Hypothalamus (tissue), 51 donors: ENCODE measurements at places on chromosomes 3 and 15.

DNA sequence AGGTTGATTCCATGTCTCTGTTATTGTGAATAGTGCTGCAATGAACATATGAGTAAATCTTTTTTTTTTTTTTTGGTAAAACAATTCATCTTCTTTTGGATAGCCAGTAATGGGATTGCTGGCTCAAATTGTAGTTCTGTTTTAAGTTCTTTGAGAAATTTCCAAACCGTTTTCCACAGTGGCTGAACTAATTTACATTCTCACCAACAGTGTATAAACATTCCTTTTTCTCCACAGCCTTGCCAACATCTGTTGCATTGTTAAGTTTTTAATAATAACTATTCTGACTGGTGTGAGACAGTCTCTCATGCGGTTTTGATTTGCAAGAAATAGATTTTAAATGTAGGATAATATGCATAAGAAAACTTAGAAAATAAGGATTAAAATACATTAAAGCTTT, 279.0 kb upstream of the EPHA3 start:
- no peak for DNase-seq

DNA sequence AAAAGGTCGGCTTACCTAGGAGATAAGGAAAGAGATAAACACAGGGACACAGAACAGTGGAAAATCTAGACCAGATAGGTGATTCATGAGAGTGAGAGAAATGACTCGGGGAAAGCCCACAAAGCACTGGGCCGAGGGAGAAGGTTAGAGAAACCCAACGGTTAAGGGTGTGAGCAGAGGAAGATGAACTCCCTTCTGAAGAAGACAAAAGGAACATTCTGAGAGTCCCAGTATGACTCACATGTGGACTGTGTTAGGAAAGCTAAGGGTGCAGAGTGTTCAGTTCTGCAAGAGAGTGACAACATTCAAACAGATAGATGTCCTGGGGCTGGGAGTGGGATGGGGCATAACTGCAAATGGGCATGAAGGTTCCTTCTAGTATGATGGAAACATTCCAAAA, 83.0 kb downstream of the CNTN3 start:
- DNase-seq, result no peak

- DNase-seq, result no peak
Observed at GRCh38 chr15:31102039-31102321, 455 bp upstream of the TRPM1 start.

DNA sequence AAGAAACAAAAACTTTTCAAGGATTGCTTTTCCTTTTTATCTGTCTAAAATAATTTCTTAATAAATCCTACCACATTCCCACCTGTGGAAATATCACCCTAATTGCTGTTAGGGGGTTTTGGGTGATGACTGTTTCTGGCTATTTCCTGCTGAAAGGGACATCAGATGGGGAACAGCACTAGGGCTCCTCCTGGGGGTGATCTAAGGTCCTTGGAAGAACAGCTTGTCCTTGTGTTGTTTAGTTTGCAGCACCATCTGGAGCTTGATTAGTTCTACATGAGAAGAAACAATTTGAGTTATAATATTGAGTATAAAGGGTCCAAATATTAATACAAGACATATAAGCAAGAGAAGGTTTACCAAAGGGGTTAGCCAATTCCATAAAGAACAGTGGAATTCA, 18.7 kb downstream of the OR5H15 start:
- DNase-seq, result no peak

- DNase-seq, result no peak
Observed at GRCh38 chr3:166900866-166901577, 479.1 kb downstream of the ZBBX start.

GRCh38 chr3:30760040-30760695, 134.3 kb downstream of the GADL1 start:
- no peak for DNase-seq

DNA sequence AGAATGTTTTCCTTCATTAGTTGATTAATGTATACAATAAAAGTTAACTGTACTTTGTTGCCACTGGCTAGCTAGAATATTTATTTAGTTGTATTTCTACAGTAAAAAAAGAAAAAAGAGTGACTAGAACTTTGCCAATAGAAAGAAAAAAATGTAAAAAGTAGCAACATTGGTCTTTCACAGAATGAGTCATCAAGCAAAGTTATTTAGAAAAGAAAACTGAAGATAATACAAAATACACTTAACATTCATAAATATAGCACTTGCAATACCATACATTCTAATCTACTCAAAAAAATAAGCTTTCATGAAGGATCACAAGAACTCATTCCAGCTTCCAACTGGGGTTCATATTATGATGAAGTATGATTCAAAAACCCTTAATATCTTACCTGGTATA, 83.4 kb downstream of the AQR start:
- DNase-seq, result no peak

DNA sequence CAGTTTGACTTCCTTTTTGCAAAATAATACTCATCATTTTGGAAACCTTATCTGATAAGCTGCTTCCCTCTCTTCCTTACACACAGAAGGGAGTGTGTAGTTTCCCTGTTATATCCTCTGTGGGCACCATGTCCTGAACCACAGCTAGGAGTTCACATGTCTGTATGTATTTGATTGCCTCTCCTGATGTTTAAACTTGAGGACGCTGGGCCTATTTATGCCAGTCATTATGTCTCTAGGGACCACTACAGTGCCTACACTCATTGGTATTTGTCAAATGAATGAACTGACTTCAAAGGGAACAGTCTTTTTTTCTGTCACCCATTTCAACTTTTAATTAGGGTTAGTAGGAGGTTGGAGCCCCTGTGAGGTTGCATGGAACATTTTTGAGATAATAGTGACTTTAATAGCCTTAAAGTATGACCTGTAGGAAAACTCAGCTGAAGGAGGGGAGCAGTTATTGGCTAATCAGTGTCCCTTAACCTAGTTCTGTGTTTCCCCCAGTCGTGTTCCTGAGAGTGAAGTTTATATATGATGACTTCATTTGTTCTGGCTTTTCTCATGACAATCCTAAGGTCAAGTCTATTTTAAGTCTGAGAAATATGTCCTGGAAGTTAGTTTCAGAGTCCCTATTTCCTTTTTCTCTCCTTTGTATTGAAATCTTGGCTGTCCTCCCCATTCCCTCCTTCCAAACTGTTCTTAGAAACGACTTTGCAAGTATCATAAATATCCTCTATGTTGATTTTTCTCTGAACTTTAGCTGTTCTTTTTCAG, 28.9 kb downstream of the PDE8A start:
- no peak for DNase-seq

DNA sequence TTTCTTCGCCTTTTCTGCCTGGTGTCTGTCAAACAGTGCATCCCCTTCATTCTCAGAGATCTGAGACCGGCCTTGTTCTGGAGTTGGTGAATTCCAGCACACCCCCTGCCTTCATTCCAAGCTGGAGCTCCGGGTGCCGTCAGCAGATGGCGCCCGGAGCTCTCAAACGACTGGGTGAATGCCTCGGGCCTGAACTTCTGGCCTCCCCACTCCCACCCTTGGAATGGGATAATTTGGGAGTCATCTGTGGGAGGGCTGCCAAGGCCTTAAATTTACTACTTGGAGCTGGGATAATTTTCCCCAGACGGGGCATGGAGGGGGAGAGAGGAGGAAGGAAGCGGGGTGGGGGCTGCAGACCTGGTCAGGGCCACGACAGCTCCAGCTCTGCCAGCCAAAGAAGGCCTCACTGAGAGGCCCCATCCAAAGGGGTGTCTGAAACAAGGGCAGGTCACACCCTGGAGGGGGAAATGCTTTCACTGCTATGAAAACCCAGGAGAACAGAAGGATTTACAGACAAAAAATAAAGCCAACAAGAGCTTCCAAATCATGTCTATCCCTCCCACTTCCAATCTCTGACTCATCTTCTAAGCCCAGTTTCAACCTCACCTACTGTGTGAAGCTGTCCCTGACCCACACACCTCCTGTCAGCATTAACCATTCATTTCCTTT, 187.9 kb downstream of the OPA1 start:
- no peak for DNase-seq

DNA sequence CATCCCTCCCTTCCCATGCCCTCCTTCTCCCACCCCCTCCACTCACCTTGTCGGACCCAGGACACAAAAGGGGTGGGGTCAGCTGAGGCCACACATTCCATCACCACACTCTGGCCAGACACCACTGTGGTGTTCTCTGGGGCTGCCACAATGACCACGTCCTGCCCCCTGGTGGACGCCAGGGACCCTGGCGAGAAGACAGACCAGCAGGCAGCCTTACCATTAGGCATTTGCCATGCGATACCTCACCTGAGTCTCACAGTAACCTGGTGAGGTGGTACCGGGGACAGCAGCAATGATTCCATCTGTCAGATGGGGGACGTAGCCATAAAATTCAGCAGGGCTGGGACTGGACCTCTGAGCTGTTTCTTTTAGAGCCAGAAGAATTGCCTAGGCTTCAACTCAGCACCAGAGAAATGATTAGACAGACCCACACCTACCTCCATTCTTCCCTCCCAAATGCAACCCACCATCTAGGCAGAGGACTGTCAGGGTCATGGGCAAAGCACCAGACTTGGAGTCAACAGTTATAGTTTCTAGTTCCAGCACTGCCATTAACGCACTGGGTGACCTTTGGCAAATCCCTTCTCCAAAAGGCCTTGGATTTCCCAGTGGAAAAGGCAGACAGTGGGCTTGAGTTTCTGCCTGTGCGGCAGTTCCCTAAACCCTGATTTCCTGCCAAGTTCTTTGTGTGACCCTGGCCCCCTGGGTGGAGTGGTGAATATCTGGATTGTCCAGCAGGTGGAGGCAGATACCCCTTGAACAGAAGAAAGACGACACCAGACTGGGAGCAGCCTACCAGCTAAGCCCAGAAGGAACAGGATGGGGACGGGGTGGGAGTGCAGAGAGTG, 21.8 kb downstream of the IGDCC4 start:
- DNase-seq, result peak; percentile 26

- DNase-seq, result no peak
Observed at GRCh38 chr3:133763797-133764683, 17.8 kb downstream of the TF start.

GRCh38 chr3:38601956-38602550, 47.4 kb downstream of the SCN5A start:
- no peak for DNase-seq

GRCh38 chr15:57090496-57090859, 172.0 kb downstream of the TCF12 start:
- no peak for DNase-seq

- DNase-seq, result peak; percentile 31
Observed at GRCh38 chr15:64809649-64810496, 15.6 kb downstream of the PIF1 start.

DNA sequence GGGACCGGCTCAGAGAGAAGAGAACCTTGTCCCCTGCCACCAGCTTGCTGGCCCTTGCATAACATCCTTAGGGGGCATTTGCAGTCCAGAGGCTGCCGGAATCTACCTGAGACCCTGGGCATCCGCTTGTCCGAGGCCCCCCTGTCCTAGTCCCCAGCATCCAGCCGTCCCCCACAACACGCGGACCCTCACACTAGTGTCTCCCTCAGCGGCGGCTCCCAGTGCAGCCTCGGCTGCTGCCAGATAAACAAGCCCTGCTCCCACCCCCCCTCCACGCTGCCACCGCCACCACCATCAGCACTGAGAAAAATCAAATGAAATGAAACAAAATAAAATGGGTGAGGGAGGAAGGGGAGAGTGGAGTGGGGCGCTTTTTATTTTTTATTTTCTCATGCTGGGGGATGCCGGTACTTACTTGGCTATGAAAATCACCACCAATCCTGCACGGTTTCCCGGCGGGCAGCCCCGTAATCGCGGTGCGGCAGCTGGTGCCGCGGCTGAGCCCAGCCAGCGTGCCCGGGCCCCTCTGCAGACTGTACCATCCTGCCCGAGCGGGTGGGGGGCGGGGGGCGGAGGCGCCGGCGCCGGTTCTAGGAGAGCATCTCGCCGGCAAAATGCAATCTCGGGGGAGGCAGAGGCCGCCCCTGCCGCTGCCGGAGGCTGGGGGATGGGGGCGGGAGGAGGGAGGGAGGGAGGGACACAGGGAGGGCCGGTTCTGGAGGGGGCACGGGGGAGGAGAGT, at the start of gene ATP2B2:
TSS of gene ATP2B2 (minus strand) at position 537 of the 741 bp plus-strand sequence. CDS start 56,043 bp downstream, outside the sequence.
- peak; percentile 41 for DNase-seq

- DNase-seq, result no peak
Observed at GRCh38 chr15:74417225-74417624, 16.5 kb downstream of the SEMA7A start.

GRCh38 chr15:62920682-62921502, 121.7 kb upstream of the TPM1 start:
- DNase-seq, result no peak

DNA sequence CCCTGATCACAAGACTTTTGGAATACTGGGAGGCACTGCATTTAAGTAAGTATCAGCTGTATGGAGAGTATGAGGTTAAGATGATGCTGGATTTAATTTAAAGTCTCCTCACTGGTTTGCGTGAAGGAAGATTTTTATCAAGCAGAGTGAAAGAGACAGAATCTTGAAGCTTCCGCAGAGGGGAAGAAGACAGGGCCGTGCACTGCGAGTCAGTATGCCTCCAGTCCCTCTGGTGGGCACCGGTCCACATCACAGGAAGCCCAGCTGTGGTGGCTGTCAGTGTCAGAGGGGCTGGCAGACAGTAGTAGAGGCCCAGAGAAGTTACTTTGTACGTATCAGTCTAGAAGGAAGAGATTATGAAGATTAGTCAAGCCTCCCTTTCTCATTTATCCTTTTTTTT, 379.0 kb upstream of the TPRG1 start:
- DNase-seq, result no peak

DNA sequence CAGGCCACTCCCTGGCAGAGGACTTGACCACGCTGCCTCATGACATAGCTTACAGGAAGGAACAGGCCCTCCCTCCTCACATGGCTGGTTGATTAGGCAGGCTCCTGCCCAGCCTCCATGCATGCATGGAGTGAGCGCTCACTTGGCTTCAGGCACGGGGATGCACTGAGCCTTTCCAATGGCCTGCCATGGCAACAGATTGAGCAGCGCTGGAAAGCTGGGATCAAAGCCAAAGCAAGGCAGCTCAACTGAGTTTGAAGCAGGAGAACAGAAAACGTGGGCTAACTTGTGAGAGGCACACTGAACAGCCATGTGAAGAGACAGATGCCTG, 5.9 kb upstream of the GRAMD2A start:
- peak; percentile 51 for DNase-seq

DNA sequence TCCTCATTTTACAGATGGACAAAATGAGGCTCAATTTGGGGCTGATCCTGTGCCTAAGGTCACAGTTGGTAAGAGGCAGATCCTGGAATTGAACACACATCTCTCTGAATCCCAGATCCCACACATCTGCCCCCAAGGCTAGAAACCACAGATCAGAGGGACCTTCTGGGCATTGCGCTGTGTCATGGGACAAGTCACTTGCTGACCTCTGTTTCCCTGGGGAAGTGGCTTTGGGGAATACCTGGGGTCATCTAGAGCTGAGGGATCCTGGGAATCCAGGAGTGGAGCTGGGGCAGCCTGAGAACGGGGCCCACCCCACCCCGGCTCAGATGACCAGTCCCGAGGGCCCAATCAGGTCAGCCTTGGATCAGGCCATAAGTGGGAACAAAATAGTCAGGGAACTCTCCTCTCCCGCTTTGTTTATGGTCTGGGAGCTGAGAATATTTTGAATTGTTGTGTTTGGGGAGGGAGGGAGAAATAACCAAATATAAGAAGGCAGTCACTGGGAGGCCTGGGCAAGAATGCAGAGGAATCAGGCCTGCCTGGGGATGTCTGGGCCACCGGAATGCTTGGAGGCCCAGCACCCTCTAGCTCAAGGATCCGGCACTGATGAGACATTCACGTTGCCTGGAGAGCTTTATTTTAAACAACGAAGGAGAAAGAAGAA, 8.8 kb upstream of the SLC6A6 start:
- no peak for DNase-seq

- no peak for DNase-seq
Observed at GRCh38 chr3:150490277-150490986, 55.9 kb downstream of the SERP1 start.

GRCh38 chr3:27865731-27866130, 143.6 kb upstream of the EOMES start:
- DNase-seq, result no peak
